ENCODE measurements at places on chromosomes 3 and 15. TPM values are rescaled to one million over a fixed set of nuclear protein-coding genes. Genes with fewer than 3 reads are reported as not detected.

The ARPP19 gene
- total RNA-seq = 219 TPM

The MINAR1 gene
- total RNA-seq = 0.42 TPM

GRCh38 chr3:27688053-27688452 lies 34.1 kb downstream of the EOMES start:
- no peak overlapping the region for H3K4me3 ChIP-seq
- no peak overlapping the region for H3K27ac ChIP-seq
- H3K27me3 ChIP-seq = no peaks in the 10 kb centered on the region
- no peaks in the 10 kb centered on the region for H3K36me3 ChIP-seq
- H3K4me1 ChIP-seq = no peaks in the 10 kb centered on the region
- peak; percentile 47 for DNase-seq

GRCh38 chr3:48684480-48685143 lies 1.1 kb downstream of the NCKIPSD start:
- H3K27ac ChIP-seq = no peak overlapping the region
- H3K36me3 ChIP-seq = peaks cover 64% of the 10 kb centered on the region

The SCAMP5 gene
- total RNA-seq = 33.5 TPM

The SLCO2A1 gene
- total RNA-seq = 134 TPM

- peak; percentile 49 for DNase-seq
- no peak overlapping the region for H3K4me3 ChIP-seq
- H3K27ac ChIP-seq = no peak overlapping the region
Measured at GRCh38 chr15:63006032-63006878, 36.3 kb upstream of the TPM1 start.

DNA sequence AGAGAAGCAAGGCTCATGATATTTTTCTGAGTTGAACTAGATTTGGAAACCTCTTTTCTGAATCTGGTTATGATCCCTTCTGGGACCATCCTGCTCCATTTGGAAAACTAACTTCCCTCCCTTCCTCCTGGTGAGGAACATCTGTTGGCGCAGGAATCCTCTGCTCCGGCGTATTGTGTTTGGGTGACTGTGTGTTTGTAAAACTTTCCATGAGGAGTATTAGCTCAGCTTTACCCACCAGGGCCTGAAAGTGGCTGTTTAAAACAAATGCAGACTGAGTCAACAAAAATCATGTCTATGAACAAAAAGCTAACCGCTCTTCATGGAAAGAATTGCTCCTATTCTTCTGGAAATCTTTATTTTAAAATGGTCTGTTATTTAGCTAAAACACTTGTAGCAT lies 17.7 kb downstream of the STARD9 start:
- no peaks in the 10 kb centered on the region for H3K4me1 ChIP-seq
- H3K4me3 ChIP-seq = no peak overlapping the region
- no peaks in the 10 kb centered on the region for H3K36me3 ChIP-seq
- DNase-seq = no peak
- H3K27me3 ChIP-seq = no peaks in the 10 kb centered on the region

DNA sequence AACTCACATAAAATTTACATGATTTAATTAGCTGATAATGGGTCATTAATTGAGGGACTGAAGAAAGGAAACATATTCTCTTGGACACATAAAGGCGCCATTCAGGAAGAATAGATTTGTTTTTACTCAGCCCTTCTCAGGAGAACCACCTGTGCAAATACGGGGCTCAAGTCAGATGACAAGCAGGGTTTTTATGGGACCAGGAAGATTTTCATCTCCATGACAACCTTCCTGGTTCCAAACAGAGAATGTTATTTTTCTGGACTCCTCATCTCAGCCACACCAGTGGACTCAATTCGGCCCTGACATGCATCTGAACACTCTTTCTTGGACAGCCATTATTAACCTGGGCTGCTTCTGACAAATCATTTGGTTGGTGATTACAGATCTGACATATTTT lies 120.5 kb downstream of the PDZRN3 start:
- peaks cover 3% of the 10 kb centered on the region for H3K4me1 ChIP-seq
- no peak for DNase-seq
- H3K27me3 ChIP-seq = no peaks in the 10 kb centered on the region

The SLC9C1 gene
- total RNA-seq = 0.66 TPM
